ENCODE measurements at places on chromosomes 5 and 9. TPM values are rescaled to one million over a fixed set of nuclear protein-coding genes. Genes with fewer than 3 reads are reported as not detected.

PGGT1B gene
- total RNA-seq: 19.9 TPM

FOXE1 gene
- total RNA-seq: not detected

ADGRV1 gene
- 0.25 TPM for total RNA-seq

SPINK13 gene
- 0.37 TPM for total RNA-seq

FBXO10 gene
- total RNA-seq: 15.5 TPM

ADAMTSL1 gene
- 60.6 TPM for total RNA-seq

LRRC19 gene
- not detected for total RNA-seq

CYLC2 gene
- not detected for total RNA-seq

TAS2R1 gene
- total RNA-seq: not detected

RAB3C gene
- not detected for total RNA-seq

GRPEL2 gene
- total RNA-seq: 36.7 TPM

ZNF454 gene
- total RNA-seq: 1.7 TPM

IFNA13 gene
- total RNA-seq: not detected

GNPDA1 gene
- total RNA-seq: 80.7 TPM

ALDOB gene
- total RNA-seq: 0.12 TPM

FAM200C gene
- total RNA-seq: 6.0 TPM

GPR151 gene
- not detected for total RNA-seq

IFNB1 gene
- not detected for total RNA-seq

UNC5A gene
- total RNA-seq: not detected

Measured in uterine smooth muscle cell (primary cell).